ENCODE measurements at places on chromosomes 16 and 17.

GRCh38 chr16:19179546-19180490 lies 11.8 kb downstream of the SYT17 start:
- peak; percentile 19 for DNase-seq

- DNase-seq: no peak
These were observed 10.3 kb downstream of the SLC47A2 start for GRCh38 chr17:19705771-19706770.

DNA sequence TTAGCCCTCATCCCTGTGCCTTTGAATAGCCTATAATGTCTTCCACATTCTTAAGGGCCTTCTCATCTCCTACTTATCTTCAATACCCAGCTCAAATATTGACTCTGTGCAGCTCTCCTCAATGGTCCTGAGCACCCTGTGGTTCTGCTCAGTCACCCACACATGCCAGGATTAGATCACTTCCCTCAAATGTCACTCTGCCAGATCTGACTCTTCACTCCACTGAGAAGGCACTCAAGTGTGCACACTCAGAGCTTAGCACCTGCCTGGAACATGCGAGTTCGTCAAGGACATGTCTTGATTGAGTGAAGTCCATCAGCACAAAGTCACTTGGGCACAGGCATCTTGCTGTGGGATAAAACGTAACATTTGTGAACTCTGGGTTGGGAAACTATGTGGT lies 404.8 kb downstream of the CDH13 start:
- no peak for DNase-seq

- no peak for DNase-seq
These were observed 643 bp downstream of the HIGD1B start for GRCh38 chr17:44848257-44848795.

GRCh38 chr17:80708480-80708879 lies 163.8 kb downstream of the RPTOR start:
- DNase-seq: no peak

DNA sequence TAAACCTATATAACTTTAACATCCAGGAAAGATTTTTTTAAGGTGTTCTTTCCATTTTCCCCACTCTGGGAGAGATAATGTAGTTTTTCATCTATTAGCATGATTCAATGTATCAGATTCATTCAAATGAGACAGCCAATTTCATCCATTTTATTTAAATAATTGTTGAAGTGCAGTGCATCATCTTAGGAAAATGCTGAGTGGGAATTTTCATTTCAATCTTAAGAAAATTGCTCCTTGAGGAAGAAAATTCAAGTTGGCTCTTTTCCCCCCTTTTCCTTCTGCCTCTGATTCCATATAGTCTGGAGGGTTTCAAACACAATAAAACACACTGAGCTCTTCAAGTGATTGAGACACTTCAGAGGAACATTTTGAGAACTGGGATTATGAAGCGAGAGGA lies 3.4 kb upstream of the KCNJ16 start:
- DNase-seq: no peak

DNA sequence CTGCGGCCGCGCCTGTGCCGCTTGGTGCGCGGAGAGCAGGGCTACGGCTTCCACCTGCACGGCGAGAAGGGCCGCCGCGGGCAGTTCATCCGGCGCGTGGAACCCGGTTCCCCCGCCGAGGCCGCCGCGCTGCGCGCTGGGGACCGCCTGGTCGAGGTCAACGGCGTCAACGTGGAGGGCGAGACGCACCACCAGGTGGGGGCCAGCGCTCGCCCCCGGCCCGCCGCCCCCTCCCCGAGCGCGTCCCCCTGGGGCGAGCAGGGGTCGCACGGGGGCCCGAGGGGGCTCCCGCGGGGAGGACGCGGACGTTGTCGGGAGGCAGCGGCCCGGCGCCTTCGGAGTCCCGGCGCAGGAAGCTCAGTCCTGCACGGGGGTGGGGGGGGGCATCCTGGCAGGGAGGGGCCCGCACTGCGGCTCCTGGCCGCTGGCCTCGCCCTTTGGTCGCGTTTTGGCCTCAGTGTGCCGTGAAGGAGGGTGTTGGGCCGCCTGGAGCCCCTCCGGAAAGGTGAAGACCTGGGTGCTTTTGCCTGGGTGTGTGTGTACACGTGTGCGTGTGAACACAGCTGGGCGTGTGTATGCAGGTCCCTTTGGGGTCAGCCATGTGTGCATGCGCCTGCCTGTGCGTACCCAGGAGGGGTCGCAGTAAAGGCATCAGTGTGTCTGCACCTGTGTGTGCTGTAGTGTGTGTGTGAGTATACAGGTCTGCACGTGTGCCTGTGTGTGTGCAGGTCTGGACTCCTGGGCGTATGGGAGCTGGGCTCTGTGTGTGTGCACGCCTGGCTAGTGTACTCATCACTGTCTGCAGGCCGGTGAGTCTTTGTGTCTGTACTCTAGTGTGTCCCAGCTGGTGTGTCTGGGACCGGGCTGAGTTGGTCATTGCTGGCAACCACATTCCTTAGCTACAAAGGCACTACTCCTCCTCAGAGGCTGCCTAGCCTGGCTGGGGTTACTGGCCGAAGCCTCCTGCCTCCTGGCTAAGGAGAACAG lies 615 bp downstream of the NHERF2 start:
- no peak for DNase-seq

GRCh38 chr17:63247706-63248105 lies 198.4 kb downstream of the CYB561 start:
- no peak for DNase-seq

GRCh38 chr17:69084911-69085310 lies 24.2 kb upstream of the ABCA9 start:
- DNase-seq: no peak

GRCh38 chr17:33653399-33653788 lies 360.3 kb upstream of the ASIC2 start:
- DNase-seq: no peak

DNA sequence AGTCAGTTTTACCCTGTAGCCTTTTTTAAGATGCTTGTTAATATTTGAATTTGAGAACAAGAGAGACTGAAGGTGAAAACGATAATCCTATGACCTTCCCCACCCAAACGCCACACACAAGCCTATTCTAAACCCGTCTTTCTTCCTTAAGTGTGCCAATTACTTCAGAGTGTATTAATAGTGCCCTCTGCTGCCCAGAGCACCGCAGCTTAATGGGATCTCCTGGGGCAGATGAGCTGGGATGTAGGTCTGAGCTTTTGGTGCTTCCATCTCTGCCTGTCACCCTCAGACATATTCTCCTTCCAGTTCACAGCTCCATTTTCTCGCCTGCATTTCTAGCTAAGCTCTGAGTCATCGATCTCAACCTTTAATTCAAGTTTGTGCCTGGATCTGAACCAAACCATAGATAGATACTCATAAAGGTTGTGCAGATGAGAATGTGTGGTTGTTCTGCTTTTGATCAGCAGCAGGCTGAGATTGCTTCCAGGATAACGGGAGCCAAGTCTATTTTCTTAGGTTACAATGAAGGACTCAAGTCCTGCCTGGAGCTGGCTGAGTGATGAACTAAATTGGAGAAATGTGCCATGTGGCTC lies 46.4 kb upstream of the CDH13 start:
- DNase-seq: no peak

DNA sequence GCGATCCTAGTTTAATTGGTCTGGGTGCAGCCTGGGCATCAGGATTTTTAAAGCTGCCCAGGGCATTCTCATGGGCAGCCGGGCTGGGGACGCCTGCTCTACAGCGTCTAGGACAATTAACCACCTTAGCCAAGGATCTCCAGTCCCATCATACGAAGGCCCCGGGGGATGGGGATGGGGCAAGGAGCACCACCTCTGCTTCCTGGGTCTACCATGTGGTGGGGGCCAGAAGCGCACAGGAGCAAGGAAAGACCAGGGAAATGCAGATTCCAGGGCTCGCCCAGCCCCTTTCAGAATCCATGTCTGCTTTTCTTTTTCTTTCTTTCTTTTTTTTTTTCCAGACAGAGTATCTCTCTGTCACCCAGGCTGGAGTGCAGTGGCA lies 29.3 kb downstream of the TBC1D16 start:
- DNase-seq: no peak

DNA sequence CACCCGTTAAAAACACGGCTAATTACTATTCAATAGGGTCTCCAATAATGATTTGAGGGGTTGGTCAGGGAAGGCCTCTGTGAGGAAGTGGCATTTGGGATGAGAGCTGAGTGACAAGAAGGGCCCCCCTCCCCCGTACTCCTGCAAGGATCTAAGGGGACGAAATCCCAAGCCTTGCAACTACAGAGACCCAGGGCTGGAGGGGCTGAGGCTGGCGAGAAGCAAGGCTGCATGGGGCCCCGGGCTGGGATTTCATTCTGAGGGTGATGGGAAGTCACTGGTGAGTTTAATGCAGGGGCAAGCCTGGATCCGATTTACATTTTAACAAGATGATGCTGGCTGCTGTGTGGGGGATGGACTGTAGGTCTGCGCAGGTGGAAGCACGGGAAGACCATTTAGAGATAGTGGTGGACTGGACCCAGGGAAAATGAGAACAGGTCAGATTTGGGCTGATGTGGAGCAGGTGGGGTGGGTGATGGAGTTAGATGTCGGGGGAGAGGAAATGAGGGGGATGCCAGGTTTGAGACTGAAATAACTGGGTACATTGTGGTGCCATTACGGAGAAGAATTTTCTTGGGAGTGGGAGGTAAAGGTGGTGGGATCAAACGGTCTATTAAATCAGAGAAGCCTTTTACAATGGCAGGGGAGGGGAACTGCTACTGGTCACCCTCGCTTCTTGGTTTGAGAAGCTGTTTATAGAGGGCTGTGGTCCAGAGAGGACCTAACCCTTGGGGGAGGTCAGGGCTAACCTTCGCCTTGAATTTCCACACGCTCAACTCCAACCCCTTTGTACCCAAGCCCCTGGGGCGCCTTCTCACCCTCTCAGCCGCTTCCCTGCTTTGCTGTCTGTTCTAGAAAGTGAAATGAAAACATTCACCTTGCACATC lies 932 bp upstream of the MYBBP1A start:
- DNase-seq: no peak

DNA sequence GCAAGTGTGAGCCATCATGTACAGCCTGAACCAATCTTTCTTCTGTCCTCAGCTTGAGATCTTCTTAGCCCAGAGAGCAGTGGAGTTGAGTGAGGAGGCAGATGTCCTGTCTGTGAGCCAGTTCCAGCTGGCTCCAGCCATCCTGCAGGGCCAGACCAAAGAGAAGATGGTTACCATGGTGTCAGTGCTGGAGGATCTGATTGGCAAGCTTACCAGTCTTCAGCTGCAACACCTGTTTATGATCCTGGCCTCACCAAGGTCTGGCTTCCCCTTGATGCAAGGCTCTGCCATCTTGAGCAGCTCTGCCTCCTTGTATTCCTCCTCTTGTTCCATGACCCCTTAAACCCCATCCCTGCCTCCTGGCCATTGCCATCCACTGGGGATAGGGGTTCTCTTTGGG lies 9.6 kb downstream of the CDK5RAP3 start:
- no peak for DNase-seq

- no peak for DNase-seq
These were observed 42.3 kb upstream of the PIK3R6 start for GRCh38 chr17:8909586-8910270.

GRCh38 chr17:56983366-56983765 lies 5.4 kb downstream of the SCPEP1 start:
- no peak for DNase-seq

DNA sequence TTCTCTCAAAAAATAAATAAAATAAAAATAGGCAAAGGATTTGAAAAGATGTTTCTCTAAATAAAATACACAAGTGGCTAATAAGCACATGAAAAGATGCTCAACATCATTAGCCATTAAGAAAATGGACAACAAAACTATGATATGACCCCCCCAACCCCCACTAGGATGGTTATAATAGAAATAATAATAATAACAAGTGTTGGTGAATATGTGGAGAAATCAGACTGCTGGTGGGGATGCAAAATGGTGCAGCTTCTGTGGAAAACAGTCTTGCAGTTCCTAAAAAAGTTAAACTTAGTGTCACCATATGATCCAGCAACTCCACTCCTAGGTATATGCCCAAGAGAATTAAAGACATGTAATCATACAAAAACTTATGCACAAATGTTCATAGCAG lies 9.0 kb upstream of the MYCBPAP start:
- DNase-seq: no peak

- no peak for DNase-seq
These were observed 29.6 kb downstream of the NTN1 start for GRCh38 chr17:9050801-9051401.

- DNase-seq: no peak
These were observed 3.7 kb downstream of the LMF1 start for GRCh38 chr16:967077-967541.

DNA sequence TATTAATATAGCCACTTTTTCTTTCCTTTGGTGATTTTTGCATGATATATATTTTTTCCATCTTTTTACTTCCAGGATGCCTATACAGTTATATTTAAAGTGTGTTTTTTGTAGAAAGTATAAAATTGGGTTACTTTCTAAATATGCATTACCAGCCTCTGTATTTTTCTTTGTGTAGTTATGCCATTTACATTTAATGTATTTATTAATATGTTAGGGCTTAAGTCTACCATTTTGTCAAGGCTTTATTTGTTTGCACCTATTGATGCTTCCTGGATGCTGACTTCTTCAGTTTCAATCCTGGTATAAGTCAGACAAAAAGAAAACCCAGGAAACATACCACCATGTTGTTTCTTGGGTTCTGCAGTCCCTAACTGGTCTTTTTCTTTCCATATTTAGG lies 911.1 kb upstream of the GOT2 start:
- DNase-seq: no peak

GRCh38 chr17:50071692-50072091 lies 15.8 kb downstream of the ITGA3 start:
- DNase-seq: no peak

GRCh38 chr17:73323409-73324159 lies 11.8 kb upstream of the CDC42EP4 start:
- DNase-seq: no peak

- no peak for DNase-seq
These were observed 108.5 kb downstream of the ZNF778 start for GRCh38 chr16:89325861-89326471.

GRCh38 chr17:8492121-8492520 lies 56.4 kb downstream of the NDEL1 start:
- DNase-seq: no peak

DNA sequence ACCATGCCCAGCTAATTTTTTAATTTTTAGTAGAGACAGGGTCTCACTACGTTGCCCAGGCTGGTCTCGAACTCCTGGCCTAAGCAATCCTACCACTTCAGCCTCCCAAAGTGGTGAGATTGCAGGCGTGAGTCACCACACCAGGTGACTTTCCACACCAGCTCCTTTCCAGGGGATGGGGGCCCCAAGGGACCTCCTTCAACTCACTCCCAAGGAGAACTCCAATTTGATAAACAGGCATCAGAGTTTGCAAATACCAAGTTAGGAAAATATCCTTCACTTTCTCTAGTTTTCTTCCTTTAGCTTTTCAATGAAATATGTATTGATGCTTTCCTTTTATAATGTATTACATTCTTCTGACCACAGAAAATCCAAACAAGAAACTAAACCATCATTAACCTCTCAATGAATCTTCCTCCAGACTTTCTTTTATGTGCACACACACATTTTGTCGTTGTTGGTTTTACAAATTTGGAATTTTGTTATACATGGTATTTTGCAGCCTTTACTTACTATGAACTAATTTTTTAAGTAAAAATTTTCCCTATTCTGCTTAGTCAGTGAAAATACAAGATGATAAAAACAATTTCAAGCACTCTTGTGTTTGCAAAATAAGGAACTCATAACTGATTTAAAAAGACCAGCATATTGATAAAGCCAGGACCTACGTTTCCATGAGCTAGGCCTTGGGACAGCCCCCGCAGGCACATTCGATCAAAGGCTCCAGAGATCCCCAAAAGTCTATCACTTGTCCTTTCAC lies 32.0 kb downstream of the GAS7 start:
- DNase-seq: no peak

GRCh38 chr16:85220964-85221731 lies 108.9 kb upstream of the CIBAR2 start:
- no peak for DNase-seq

All from stimulated activated CD4-positive, alpha-beta T cell treated with anti-CD3 and anti-CD28 coated beads, Interleukin-12 subunit alpha, Interleukin-12 subunit beta, amount 100 ng/mL, for 4 hours (primary cell).